ENCODE measurements at places on chromosomes 3 and 15.

DNA sequence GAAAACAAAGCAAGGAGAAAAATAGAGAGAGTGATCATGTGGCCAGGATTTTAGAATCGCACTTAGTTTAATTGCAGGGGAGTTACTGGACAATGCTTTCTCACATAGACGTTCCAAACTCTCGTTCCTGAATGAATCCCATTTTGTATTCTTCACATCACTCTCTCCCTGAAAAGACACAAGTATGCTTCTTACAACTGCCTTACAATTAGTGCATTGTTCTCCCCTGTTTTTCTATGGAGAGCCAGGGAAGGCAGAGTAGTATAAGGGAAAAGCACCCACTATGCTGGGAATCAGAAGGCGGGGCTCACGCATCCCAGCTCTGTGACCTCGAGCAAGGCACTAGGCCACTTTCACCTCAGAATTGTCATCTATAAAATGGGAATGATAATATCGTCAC lies 14.4 kb downstream of the TMOD2 start:
- no peak for DNase-seq

DNA sequence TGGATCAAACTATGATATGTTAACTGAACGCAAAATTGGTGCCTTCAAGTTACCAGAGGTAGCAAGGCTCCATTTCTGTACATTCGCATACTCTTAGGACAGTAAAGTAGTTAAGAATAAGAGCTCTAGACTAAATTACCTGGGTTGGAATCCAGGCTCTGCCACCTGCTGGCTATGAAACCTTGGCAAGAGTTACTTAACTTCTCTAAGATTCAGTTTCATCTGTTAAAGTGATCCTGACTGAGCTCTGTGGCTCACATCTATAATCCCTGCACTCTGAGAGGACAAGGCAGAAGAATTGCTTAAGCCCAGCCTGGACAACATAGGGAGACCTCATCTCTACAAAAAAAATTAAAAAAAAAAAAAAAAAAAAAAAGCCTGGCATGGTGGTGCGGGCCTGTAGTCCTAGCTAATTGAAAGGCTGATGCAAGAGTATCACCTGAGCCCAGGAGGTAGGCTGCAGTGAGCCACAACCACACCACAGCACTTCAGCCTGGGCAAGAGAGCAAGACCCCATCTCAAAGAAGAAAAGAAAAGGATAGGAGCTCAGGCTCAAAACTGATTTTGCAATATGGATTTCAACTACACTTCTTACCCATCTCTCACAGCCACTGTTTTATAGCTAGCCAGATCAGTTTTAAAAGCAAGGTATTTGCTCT lies 21.3 kb downstream of the GSK3B start:
- DNase-seq, result no peak

- DNase-seq, result no peak
Observed at GRCh38 chr3:152491922-152492321, 223.2 kb downstream of the MBNL1 start.

DNA sequence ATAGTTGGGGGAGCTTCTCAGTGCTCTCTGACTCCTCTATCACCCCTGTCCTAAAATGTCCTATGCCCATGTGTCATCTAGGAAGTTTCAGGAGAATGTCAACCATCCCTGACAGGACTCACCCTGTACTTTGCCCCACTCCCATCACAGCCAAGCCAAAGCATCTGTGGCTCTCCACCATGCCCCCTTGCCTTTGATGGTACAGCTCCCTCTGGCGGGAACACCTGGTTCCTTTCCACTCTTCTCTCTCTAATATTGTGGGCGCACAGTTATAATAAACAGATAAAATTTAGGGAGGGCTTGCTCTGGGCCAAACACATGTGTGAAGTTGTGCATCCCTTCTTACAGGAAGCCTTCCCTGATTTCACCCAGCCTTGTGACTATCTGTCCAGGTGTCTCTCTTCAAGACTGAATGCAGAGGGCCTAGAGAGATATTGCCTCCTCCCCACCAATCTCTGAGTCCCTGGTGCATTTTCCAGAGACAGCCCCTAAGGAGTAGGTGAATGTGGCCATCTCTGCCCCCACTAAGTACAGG lies 62.8 kb downstream of the ISG20 start:
- no peak for DNase-seq

GRCh38 chr15:22936577-22937472 lies 43.3 kb downstream of the CYFIP1 start:
- no peak for DNase-seq

DNA sequence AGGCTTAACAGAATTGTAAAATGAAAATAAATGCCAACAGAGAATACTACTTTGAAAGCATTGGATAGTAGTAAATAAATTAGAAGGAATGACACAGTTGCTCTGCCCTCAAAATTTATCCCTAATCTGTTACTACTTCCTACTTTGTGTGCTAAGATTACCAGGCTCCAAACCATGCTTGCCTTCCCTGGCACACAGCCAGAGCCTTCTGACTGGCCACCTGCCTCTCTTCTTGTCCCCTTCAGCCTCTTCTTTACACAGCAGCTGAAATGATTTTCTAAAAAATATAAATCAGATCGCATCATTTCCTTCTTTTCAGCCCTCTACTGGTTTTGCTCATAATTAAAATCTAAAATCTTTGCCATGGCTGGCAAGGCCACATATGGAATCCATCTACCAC lies 334.1 kb downstream of the FHIT start:
- no peak for DNase-seq

DNA sequence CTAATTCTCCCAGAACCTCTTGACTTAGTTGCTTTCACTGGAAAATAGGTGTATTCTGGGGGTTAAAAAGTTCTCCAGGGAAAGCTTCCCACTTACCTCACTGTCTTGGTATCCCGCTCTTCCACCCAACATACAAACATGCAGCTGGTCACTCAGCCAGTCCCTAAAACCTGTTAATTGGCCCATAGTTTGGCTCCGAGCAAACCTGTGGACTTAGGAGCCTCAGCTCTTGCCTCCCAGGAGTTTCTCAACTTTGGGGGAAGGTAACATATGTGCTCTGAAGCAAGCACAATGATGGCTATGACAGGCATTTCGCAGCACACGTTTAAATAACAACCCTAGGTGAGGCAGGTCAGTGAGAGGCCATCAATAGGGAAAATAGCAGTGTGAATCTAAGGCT lies 25.8 kb upstream of the LRRFIP2 start:
- no peak for DNase-seq

- DNase-seq, result no peak
Observed at GRCh38 chr3:24541935-24542334, 47.3 kb upstream of the THRB start.

DNA sequence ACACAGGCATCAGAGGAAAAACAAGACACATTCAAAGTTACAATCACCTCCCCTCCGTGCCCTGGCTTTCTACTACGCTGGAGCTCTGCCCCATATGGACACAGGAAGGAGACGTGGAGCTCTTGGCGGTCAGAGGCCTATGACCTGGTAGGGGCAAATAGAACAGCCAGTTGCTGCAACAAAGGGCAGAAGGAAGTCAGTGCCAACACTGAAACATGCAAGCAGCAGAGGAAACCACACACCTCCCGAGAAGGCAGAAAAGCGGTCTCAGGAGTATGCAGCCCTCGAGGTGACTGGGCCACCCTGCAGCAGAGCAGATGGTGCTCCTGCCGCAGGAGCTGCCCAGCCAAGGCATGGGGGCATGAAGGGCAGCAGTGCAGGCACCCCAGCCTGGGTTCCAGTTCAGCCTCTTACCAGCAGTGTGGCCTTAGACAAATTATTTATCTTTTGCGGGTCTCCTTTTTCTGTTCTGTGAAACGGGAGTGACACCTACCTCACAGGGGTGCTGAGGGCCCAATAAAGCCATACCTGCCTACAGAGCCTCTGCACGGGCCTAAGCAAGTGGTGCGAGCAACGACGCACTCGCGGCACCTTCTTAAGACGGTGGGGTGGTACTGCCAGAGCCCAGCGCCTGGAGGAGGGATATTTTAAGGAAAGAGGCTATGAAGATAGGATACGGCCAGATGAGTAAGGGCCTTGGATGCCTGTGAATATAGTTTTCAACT lies 8.6 kb downstream of the ZXDC start:
- no peak for DNase-seq

DNA sequence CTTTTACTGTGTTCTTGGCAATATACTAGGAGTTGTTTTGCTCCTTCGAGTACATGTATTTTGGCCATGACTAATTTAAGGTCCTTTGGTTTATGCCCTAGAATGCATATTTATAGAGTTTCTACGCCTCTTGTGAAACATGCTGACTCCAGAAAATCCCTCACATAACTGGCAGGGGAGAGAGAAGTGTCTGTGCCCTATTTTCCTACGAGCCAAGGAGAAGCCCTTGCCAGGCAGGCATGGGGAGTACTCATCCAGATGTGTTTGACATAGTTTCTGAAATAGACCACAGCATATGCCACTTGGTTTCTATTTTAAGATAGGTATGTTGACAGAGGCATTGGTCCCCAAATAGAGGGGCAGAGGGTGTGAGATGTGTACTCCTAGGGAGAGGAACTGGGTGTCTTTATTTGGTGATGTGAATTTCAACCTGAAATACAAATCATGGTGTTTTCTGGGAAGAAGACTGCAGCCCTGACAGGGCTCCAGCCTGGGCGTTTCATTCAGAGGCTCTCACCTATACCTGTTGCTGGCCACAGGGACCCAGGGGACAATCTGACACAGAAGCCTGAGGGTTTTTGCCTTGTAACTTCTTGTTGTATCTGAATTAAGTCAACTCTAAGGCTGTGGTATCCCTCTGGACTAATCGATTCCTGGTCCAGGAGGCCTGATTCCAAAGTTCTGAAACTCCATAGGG lies 267.8 kb upstream of the C2CD4B start:
- DNase-seq, result no peak

DNA sequence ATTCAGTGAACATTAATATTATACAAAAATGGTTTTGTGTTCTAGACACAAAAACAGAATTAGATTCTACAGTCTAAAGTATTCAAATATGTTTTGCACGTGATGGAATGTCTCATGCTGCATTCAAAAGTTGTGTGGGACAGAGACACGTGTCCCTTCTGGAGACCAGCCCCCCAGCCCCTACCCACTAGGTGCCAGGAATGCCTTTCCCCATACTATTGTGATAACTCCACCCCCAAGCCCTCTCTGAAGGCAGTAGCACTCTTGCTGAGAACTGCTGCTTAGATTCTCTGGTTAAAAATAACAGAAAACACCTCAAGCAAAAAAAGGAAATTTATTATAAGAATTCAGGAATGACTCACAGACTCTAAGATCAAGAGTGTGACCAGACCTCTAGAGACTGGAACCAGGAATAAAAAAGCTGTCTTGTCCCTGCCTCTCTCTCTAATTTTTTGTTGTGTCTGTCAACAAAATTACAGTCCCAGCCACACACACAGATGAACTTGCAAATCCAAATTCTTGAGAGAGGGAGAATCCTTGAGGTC lies 57.7 kb downstream of the PXYLP1 start:
- no peak for DNase-seq

- no peak for DNase-seq
Observed at GRCh38 chr15:51172193-51172592, 77.5 kb upstream of the TNFAIP8L3 start.

- DNase-seq, result no peak
Observed at GRCh38 chr3:46471371-46471914, 6.7 kb upstream of the LTF start.

GRCh38 chr3:20280257-20280656 lies 94.3 kb upstream of the SGO1 start:
- DNase-seq, result no peak

DNA sequence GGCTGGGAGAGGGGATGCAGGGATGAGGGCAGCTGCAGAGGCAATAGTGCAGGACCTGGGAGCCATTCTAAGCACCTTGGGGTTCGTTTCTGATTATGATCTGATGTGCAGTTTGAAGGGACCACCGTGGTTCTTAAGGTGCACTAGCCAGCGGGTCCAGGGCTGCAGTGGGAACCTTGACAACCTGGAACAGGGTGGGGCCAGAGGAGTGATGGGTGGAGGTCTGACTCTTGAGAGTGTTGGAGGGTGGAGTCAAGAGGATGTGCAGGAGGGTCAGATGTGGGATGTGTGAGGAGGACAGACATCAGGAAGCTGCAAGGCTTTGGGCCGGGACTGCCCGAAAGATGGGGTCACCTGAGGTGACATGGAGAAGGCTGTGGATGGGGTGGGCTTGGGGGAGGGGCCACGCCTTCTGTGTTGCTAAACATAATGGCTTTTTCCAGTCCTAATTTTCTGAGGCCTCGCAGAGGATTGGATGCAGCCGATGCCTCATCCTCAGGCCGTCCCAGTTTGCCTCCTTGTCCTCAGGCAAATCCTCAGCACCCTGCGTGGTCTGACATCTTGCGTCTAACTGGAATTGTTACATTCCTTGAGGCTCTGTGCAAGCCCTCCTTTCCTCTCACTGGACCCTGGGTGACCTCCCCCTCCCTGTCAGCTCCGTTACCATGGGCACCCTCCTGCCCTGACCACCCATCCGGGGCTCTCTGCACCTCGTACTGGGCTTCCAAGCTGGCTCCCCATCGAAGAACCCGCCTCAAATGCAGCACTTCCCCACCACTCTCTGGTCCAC lies 61.4 kb upstream of the TRPM1 start:
- no peak for DNase-seq

- no peak for DNase-seq
Observed at GRCh38 chr3:411226-411625, 214.7 kb downstream of the CHL1 start.

DNA sequence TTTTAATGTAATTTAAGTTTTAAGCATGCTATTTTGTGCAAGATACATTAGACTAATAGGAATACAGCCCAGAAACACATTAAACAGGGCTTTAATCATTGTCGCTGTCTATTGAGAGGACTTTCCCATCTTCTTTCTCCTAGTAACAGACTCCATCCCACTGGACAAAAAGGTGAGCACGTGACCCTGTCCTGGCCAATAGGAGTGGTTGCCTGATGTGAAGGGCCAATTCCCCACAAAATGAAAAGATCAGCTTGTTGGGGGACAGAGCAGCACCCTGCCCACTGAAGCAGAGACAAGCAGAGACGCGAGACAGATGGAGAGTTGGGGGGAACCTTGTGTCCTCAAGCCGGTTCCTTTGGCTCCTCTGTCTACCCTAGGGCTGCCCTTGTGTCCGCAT lies 21.2 kb downstream of the CRYGS start:
- DNase-seq, result no peak

- peak; percentile 31 for DNase-seq
Observed at GRCh38 chr15:75843678-75844581, 683 bp downstream of the UBE2Q2 start.

GRCh38 chr15:60215225-60215963 lies 182.4 kb downstream of the ANXA2 start:
- DNase-seq, result no peak

GRCh38 chr3:94303897-94304296 lies 241.0 kb downstream of the NSUN3 start:
- DNase-seq, result peak; percentile 8

DNA sequence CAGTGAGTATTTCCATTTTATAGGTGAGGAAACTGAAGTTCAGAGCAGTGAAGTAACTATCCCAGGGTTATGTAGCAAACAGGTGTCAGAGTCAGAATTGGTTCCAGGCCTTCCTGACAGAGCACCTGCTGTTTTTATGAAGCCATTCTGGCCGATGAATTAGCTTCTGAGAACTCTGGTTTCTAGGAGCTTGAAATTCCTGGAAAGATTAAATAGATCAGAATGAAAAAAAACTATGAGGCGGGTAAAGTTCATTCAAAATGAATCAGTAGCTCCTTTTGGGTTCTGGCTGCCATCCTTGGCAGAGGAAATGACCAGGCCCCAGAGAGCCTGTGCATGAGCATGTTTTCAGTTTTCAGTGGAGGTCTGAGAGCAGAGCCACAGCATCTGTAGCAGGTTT lies 59.3 kb upstream of the CFAP161 start:
- no peak for DNase-seq
